AG04450 (cell line): ENCODE measurements at places on chromosomes 6 and 20. TPM values are rescaled to one million over a fixed set of nuclear protein-coding genes. Genes with fewer than 3 reads are reported as not detected.

SMOC2 gene
- polyA plus RNA-seq = not detected in 2 replicates

CNKSR3 gene
- polyA plus RNA-seq = 8.6 and 10.1 TPM in 2 replicates

ESR1 gene
- 0.02 TPM in 1 of 2 replicates, not detected in the other for polyA plus RNA-seq

LRRC73 gene
- polyA plus RNA-seq = 0.14 and 0.16 TPM in 2 replicates

WFDC12 gene
- not detected in 2 replicates for polyA plus RNA-seq

HAO1 gene
- not detected in 2 replicates for polyA plus RNA-seq

SEL1L2 gene
- polyA plus RNA-seq = not detected in 2 replicates

DNA sequence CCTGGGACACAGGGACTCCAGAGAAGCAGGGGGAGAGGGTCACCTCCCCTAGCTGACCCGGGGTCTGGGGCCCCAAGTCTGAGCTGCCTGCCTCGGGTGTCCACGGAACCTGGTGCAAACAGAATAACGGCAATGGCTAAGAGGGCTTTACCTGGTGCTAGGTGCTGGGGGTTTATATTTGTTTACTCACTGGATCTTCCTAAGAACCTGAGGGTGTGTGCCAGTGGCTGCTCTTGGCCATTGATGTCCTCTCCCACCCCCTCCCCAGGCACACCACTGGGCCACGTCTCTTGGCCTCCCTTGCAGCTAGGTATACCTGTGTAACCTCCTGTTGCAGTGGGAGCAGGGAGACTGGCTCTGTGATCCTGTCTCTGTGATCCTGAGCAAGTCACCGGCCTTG is 157.9 kb upstream of the MLN start:
- DNase-seq = no peak

GRCh38 chr6:154928325-154928922 is 66.7 kb upstream of the TIAM2 start:
- DNase-seq = peak; percentile 50

- peak; percentile 21 for DNase-seq
Observed at GRCh38 chr20:58306421-58307261, 2.9 kb upstream of the RAB22A start.

GRCh38 chr6:78615430-78615904 is 251.9 kb upstream of the IRAK1BP1 start:
- DNase-seq = no peak

GRCh38 chr6:133277900-133278545 is 36.9 kb downstream of the EYA4 start:
- no peak for DNase-seq

DNA sequence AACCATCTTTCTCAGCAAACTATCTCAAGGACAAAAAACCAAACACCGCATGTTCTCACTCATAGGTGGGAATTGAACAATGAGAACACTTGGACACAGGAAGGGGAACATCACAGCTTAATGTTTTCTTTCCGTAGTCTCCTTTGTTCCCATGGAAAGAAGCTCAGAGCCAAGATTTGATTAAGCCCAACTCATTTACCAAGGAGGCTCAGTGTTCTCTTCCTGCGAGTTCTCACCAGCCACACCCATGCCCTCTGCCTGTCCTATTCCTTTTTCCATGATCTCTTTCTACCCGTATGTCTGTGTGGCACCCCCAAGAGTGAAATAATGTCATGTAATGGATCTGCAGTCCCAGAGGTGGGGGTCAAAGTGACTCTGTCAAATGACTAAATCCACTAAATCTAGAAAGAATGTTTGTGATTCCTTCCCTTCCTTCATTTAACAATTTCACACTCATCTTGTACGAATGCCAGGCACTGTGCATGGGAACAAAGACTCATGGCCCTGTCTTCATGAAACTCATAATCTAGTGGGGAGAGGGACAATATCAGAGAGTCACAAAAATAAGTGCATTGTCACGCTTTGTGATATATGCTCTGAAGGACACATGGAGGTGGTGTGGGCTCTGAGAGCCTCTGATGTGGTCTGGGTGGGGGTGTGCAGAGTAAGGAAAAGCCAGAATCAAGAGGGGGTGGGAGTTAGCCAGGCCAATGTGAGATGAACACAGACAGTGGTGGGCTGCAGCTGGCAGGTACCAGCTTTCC is 292.1 kb downstream of the CDC5L start:
- DNase-seq = no peak

DNA sequence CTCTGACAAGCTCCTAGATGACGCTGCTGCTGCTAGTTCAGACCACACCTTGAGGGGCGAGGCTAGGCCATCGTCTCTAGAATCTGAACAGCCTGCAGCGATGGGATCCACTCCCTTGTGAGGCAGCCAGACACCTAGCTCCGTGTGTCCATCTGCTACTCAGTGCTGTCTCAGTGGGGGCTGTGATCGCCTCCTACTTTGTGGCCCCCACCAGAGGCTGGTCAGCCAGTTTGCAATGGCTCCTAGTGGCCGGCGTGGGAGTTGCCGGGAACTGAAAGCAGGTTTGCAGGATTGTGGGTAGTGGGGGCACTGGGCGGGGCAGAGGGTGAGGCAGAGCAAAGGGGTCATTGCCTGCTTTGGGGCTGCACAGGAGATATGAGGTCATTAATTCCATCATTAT is 2.8 kb downstream of the CCN5 start:
- no peak for DNase-seq
